ENCODE measurements at places on chromosomes 7 and 10.

- no peak for DNase-seq
Observed at GRCh38 chr7:112042631-112043030, 163.6 kb downstream of the DOCK4 start.

GRCh38 chr7:139422126-139422525 is 61.3 kb downstream of the KLRG2 start:
- no peak for DNase-seq

DNA sequence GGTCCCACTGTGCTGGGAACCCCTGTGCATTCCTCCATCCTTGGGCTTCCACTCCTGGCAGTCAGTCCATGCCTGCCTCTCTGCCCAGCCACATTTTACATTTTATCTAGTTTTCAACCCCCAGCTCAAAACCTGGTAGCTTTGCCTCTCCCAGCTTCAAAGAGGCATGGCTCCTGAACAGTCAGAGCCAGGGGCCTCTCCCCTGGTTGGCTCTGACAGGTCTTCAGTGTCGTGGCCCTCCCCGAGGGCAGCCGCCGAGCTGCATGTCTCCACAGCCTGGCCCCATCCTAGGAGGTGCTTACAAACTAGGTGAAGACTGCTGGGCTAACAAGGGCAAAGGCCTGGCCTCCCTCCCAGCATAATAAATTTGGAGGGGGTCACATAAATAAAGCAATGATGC is 14.8 kb downstream of the COBL start:
- no peak for DNase-seq

- no peak for DNase-seq
Observed at GRCh38 chr10:29637537-29637936, 2.8 kb upstream of the SVIL start.

GRCh38 chr10:123392182-123392963 is 238.2 kb downstream of the BUB3 start:
- DNase-seq: no peak

- no peak for DNase-seq
Observed at GRCh38 chr10:29826221-29826620, 191.4 kb upstream of the SVIL start.

DNA sequence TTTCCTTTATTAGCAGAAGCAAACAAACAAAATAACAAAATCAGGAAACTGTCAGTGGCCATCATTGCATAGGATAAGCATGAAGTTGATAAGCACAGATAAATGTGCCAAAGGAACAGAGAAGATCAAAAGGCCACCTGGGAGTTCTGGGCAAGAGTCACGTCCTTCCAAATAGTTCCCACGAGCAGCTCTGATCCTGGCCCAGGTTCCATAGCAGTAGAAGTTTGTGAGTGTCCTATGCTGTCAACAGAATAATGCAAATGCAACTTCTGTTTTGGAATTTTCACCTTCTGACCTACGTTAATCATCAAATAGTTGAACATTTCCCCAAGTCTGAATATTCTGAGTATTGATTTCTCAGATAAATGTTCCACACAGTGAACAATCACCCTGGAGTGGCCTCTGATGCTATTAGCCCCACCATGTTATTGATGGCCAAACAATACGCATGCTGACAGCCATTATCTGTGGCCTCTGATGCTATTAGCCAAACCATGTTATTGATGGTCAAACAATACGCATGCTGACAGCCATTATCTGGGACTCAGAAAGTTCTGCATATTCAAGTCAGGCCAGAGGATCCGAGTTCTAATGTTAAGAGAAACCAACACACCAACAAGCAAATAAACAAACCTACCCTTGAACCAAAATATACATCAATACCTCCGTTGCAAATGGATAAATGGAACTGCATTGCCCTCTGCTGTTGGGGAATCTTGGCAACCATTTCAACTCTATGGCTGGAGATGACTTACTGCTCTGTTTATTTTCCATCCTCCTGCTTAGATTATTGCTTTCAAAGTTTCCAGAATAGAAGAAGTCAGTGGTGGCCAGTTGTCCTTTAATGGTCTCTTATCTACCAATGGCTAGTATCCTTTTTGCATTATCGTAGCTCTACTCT is 63.3 kb downstream of the MRC1 start:
- DNase-seq: no peak

GRCh38 chr7:101255796-101256195 is 10.9 kb upstream of the FIS1 start:
- DNase-seq: no peak

- no peak for DNase-seq
Observed at GRCh38 chr7:155000795-155001194, 2.1 kb downstream of the PAXIP1 start.

GRCh38 chr10:69685802-69686585 is 55.9 kb downstream of the FAM241B start:
- DNase-seq: peak; percentile 87

GRCh38 chr10:5779730-5780129 is 33.5 kb downstream of the GDI2 start:
- DNase-seq: no peak

- peak; percentile 68 for DNase-seq
Observed at GRCh38 chr7:135253851-135254771, 20.5 kb downstream of the STRA8 start.

DNA sequence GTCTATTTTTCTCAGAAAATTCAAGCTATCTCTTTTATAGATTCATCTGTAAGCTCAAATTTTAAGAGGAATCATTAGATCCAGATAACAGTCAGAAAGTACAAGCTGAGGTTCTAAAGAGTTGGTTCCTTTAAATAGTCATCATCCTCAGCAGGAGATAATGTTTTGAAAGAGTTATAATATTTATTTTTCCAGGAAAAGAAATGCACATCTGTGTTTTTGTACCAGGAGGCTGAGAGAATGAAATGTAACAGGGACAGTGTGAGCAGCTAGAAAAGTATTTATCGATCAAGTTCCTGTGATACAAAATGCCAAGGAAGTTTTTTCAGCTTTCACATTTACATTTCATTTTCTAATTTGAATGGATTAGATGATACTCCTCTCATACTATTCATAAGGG is 120.2 kb upstream of the LRRTM3 start:
- DNase-seq: no peak

GRCh38 chr10:100927266-100927665 is 14.5 kb downstream of the SLF2 start:
- DNase-seq: no peak

DNA sequence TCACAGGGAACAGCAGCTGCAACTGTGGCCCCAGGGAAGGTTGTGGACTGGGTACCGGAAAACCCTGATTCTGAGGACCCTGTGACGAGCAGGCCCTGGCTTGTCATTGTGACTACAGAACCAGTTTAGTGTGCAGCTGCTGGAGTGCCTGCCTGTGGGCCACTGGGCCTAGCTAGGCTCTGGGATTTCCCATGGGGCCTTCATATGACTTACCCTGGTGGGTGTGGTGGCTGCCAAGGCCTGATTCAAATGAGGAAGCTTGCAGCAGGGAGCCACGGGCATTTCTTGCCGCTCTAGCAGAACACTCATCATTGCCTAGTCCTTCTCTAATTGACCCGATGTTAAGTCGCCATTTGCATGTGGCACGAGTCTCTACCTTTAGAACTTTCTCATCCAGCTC is 14.7 kb upstream of the CAMK2G start:
- DNase-seq: peak; percentile 89

GRCh38 chr10:132480356-132480755 is 57.2 kb upstream of the INPP5A start:
- no peak for DNase-seq

DNA sequence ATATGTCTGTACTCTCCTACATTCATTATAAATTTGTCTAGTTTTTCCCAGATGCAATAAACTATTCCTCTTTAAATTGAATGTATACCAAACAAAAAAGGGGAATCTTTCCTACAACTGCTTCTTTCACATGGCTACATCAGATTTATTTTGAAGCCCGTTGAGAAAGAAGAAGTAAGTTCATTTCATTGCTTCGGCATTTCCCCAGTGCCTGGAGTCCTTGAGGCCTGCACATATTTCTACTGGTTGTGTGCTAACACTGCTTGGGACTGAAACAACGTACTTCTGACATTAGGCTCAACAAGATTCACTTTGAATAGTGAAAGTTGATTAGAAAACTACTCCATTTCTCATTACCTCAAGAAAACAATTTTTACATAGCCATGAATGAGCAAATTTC is 201.7 kb downstream of the PHF14 start:
- DNase-seq: no peak

GRCh38 chr10:118033905-118034304 is 12.8 kb downstream of the RAB11FIP2 start:
- no peak for DNase-seq

DNA sequence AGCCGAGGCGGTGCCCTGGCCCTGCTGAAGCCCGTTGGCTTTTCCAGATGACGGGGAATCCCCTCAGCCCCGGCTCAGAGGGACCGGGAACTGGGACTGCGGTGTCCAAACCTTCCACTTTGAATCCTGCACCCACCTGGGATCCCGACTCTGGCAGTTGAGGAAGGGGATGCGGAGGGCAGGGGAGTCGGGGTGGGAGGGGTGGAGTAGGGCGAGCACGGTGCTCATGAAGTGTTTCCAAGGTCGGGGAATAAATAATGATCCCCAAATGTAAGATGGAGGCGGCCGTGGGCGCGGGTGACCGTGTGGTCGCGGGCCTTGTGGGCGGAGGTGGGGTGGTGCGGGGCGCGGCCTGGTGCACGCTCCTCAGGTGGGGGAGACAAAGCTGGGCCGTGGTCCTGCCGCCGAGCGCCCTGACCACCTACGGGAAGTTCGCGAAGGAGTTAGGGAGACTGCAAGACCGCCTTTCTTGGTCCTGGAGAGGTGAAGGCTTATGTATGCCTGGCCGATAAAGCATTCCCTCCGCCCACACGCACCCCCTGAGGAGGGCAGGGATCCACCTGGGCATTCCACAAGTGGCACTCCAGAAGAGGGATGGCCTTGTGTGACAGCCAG is 1.4 kb downstream of the MTURN start:
- no peak for DNase-seq

DNA sequence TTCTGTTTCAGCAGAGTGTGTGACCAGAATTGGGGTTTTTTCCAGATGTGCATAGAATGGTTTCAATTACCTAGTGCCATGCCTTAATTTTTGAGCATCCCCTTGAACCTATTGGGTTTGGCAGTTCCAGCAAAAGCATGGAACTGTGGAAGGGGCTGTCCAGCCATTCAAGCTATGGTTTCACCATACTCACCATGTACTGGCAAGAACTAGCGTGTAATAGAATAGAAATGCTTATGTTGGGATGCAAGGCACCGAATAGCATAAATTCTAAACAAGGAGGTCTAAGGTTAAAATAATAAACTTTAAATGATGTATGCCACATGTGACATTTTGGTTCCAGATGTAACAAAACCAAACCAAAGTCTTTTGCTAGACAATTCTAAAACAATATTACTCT is 91.4 kb downstream of the MTERF1 start:
- no peak for DNase-seq

DNA sequence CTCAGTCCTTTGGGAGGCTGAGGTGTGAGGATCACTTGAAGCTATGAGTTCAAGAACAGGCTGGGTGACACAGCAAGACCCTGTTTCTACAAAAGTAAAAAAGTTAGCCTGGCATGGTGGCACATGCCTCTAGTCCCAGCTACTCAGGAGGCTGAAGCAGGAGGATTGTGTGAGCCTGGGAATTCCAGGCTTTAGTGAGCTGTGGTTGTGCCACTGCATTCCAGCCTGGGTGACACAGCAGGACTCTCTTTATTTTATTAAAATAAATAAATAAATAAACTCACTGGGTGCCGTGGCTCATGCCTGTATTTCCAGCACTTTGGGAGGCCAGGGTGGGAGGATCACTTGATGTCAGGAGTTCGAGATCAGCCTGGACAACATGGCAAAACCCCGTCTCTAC is 607.9 kb downstream of the CALN1 start:
- no peak for DNase-seq

GRCh38 chr7:145394126-145394525 is 558.3 kb upstream of the TPK1 start:
- DNase-seq: no peak

DNA sequence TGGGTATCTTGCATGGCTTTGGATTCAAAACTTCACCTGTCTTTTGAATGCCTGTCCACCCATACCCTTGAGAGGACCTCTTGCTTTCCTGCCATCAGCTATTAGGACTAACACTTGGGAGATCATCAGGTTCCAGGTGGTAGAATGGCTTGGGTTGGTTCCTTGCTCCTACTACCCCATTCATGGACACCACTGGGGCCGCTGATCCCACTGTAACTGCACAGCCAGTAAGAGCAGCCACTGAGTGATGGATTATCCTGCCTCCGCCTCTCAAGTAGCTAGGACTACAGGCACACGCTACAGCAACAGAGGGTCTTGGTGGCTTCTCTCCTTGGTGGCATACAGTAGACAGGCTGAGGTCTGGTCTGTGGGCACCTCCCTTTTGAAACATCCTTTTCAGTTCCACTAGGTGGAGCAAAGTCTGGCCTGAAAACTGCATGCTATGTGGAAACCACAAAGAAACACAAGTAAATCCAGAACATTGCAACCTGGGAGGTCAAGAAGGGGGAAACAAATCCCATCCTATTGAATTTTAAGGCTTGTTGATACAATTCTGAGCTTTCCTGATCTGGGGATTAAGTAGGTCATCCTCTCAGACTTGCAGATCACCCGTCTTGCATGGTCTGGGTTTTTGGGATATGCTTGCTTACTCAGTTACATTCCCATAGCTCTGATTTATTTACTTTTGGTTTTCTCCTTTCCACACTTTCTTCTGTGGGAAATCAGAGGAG is 9.4 kb downstream of the WBP1L start:
- DNase-seq: no peak

DNA sequence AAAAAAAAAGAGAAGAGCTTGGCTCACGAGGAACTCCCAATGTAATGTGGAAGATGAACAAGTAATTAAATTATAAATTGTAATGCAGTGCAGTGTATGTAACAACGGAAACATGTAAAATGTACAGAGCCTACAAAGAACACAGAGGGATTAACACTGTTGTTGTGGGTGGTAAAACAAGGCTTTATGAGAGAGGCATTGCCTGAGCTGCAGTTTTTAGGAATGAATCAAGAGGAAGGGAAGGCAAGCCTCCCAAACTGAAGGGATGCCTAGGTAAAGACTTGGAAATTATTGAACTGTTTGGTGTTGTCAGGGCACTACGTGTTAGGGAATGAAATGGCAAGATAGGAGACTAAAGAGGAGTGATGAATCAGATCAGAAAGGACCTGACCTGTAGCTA is 213.7 kb downstream of the HTR7 start:
- no peak for DNase-seq

DNA sequence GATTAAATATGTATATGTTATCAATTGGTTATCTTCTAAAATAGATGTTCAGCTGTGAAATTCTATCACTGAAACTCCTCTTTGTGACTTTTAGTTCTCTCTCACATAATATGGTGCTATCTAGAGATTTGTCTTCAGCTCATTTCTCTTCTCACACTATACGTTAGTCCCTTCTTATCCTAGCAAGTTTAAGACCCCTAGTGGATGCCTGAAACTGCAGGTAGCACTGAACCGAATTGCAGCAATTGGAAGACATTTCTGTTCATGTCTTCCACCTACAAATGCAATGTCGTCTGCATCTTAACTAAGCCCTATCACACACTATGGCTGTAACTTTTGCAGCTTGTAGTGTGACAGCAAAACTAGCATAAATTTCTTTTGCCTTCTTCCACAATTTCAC is 442.7 kb upstream of the POM121L12 start:
- DNase-seq: no peak

GRCh38 chr7:142357953-142358520 is 100.2 kb upstream of the PRSS58 start:
- DNase-seq: peak; percentile 70
